ENCODE measurements at places on chromosomes 2 and 18. TPM values are rescaled to one million over a fixed set of nuclear protein-coding genes. Genes with fewer than 3 reads are reported as not detected.

DNA sequence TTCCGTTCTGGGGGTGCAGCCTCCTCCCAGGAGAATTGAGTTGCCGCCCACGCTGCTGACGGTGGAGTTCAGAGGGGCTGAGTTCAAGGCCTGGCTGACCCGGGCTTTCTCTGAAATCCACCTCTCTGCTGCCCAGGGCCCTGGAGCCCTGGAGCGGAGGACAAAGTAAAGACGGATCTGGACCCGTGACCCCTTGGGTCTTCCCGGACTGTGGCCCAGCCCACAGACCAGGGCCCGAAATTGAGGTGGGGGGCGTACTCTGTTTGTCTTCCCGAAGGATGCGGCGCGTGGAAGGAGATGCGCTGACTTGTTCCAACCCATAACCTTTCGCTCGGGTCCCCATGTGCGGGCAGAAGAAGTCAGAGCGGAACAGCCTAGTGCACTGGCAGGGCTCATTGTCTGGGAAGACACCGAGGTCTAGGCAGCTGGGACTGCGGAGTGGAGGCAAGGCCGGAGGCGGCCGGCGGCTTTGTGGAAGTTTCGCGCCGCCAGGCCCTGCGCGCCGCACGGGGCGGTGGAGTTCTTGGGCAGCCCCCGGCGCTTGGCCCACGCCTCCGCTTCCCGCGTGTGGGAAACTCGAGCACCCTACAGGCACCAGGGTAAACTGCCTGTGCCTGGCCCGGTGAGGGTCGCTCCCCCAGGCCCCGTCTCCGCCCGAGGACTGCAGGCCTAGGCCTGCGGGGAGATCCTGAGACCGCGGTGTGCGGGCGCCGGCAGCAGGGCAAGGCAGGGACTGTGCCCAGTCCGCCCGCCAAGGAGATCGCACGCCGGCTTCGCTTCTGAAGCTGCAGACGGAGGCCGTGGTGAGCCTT lies 9.8 kb downstream of the POU3F3 start:
- DNase-seq = no peak

The SLC4A5 gene
- 0.25 TPM for total RNA-seq

GRCh38 chr18:68394705-68395104 lies 320.2 kb downstream of the TMX3 start:
- DNase-seq = no peak

The SPDYA gene
- 0.13 TPM for total RNA-seq

The ERFE gene
- total RNA-seq = 0.13 TPM

Measured in dermis microvascular lymphatic vessel endothelial cell (primary cell).